Muscle of back (tissue), 13 donors: ENCODE measurements at places on chromosomes 4 and X. TPM values are rescaled to one million over a fixed set of nuclear protein-coding genes. Genes with fewer than 3 reads are reported as not detected.
A peak's percentile ranks its signal among the peaks of the same experiment; 100 is the strongest.

Gene SLITRK4
- 5.5 TPM for polyA plus RNA-seq

DNA sequence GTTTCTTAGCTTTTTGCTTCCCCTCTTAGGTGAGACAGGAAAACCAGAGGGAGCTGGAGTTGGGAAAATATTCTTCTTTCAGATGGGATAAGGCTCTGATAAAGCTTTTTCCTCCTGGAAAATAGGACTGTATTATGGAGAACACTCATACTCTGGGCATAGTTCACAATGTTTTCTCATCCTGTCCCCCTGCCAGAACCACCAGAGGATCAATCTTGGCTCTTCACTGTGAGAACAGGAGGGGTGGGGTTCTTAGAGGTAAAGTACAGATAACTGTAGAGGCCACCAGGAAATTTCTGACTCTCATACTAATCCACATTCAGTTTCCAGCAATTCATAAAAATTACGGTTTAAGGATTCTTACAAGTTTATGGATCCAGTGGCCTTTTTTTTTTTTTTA lies 661.8 kb upstream of the MAGEB2 start:
- DNase-seq: no peak

Gene PGK1
- 298 TPM for polyA plus RNA-seq

GRCh38 chr4:184596044-184596616 lies 53.1 kb downstream of the CASP3 start:
- DNase-seq: no peak

- peak; percentile 84 for DNase-seq
Measured at GRCh38 chrX:101658661-101659491, 774 bp downstream of the ARMCX2 start.

GRCh38 chr4:139641218-139641617 lies 24.4 kb upstream of the MGST2 start:
- DNase-seq: no peak

DNA sequence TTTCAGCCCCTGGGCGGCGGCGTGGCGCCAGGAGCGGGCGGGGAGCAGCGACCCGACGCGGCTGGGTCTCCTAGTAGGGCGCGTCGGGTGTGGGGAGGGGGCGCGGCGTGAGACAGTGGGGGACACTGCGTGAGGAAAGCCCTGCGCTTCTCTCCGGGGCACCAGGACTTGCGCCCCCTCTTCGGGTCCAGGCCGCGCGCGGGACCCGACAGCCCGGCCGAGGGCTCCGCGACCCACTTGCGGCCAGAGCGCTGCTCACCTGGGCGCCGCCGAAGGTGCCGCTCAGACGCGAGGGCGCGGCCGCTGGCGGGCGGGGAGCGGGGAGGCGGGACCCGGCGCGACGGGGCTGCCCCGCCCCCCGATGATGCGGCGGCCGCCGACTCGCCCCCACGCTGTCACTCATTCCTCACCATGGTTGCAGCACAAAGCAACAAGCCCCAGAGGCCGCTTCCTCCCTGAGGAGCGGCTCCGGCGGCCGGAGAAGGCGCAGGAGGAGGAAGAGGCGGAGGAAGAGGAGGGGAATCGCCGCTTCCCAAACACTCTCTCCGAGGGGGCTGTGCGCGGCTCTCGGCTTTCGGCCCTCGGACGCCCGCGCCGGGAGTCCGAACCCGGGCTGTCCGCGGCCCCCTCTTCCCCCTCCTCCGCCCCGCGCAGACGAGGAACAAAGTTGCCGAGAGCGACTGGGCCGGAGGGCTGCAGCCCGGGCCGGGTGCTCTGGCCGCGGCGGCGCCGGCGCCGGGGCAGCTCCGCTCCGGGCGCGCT lies at the start of gene RAPGEF2:
TSS of gene RAPGEF2 (plus strand) at position 458 of the 762 bp plus-strand sequence. CDS start 1,084 bp downstream, outside the sequence.
- DNase-seq: peak; percentile 97

Gene KCND1
- polyA plus RNA-seq: 0.87 TPM

DNA sequence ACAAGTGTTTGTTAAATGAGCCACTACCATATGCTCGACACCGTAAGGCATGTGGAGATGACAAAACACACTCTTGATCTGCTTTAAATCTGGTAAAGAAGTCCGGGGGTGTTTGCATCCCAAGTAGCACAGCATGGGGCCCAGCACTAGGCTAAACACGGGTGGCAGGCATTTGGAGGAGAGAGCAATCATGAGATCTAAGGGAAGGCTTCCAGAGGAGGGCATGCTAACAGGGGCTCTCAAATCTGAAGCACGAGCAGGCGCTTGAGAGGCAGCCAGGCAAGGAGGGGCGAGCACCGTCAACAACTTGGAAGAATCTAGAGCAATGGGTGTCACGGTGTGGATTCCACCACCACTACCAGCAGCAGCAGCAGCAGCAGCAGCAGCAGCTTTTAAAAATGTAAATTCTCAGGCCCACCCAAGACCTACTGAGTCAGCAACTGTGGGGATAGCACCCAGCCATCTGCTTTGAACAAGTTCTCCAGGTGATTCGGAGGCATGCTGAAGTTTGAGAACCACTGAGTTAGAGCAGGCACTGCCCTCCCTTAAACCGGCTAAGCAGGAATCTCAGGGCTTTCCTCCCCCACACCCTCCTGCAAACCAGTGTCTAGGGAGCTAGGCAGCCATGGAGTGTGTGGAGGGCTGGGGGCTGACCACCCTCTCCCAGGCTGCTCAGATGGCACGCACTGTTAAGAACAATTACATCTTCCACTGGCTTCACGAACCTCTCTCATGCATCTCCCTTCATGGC lies 70.2 kb upstream of the MAP3K15 start:
- DNase-seq: no peak

Gene PDLIM3
- polyA plus RNA-seq: 636 TPM

- no peak for DNase-seq
Measured at GRCh38 chrX:113868177-113868576, 715.7 kb upstream of the HTR2C start.

Gene SPANXD
- polyA plus RNA-seq: not detected

DNA sequence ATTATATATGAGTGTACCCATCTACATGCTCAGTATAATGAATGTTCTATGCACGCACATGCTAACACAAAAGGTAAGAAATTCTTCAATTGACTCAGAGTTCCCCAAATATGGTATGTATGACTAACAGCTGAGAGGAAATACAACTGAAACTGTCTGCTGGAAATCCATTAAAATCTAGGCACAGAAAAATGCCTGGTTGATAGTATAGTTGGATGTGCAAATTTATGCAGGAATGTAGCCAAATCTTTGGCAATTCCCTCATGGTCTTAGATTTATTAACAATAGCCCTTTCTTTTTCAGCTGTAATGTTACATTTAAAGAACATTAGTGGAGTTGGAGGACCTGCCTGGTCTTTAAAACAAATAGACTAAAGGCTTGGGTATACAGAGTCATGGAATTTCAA lies 5.5 kb downstream of the CAMK2D start:
- DNase-seq: peak; percentile 51

Gene CPLX1
- polyA plus RNA-seq: 0.27 TPM

- DNase-seq: no peak
Measured at GRCh38 chr4:125235971-125236370, 78.8 kb upstream of the FAT4 start.

Gene PNCK
- 7.8 TPM for polyA plus RNA-seq

GRCh38 chr4:1403177-1403583 lies 3.1 kb downstream of the NKX1-1 start:
- no peak for DNase-seq

Gene ERAS
- not detected for polyA plus RNA-seq

Gene IL15
- 7.1 TPM for polyA plus RNA-seq

Gene ZFP92
- 0.74 TPM for polyA plus RNA-seq

DNA sequence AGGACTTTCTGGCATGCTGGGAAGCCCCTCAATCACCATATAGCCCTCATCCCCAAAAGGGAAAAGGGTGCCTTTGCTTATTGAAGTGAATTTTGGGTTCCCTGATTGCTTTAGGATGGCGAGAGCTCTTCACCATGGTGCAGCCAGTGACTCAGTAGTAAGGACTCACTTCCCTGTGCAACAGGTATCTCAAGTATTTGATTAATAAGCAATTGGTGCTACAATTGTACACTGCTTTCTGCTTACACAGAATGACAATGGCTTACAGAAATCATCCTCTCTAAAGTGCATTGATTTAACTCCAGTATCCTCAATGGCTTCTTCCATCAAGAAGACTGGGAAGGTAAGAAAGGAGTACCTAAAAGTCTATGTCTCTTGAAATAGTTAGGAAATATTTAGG lies 143.7 kb upstream of the SMIM10 start:
- no peak for DNase-seq

Gene IL21
- polyA plus RNA-seq: not detected

Gene OCIAD2
- 27.5 TPM for polyA plus RNA-seq

Gene WDR44
- polyA plus RNA-seq: 80.6 TPM

DNA sequence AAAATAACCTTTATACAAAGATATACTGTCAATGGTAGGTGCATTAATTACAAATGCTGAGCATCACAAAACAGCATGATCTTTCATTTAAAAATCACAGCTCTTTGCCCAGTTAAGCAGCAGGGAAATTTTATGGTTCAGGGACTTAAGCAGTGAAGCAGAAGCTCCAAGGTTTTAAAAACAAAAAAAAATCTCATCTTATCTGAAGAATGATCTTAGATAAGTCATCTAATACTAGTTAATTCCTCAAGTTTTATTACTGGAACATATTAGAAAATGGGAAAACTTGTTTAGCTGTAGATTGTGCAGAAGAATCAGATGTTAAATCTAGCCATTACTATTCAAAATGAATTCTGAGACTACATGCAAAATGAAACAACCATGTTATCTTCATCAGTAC lies 289.9 kb downstream of the GASK1B start:
- no peak for DNase-seq

- no peak for DNase-seq
Measured at GRCh38 chrX:114599305-114599704, 15.4 kb downstream of the HTR2C start.

DNA sequence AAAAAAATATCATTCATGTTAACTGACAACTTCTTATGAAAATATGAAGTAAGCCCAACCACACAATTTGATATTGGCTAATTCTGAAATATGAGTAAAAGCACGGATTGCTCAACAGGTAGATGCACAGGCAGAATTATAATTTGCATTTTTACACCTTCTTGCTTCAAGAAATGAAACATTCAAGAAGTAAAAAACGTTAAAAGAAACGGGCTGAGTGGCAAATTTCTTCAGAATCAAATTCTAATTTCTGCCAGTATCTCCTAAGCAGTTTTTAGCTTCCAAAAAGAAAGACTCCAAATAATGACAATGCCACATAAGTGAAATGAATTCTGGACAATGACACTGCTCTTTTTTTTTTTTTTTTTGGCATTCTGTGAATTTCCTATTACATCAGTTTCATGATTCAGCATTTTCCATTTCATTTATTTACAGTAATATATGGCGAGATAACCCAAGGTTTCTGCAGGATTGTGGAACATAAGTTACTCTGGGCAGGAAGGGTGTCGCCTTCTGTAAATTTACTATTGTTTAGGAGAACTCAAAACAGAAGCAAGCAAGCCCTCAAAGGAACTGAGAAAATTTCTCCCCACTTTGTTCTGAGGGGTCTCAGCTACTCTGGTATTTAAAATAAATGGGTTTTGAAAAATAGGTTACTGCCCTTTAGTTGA lies 1.4 kb downstream of the SEL1L3 start:
- peak; percentile 60 for DNase-seq

GRCh38 chr4:89640620-89641366 lies 196.2 kb downstream of the SNCA start:
- DNase-seq: peak; percentile 15

Gene DDIT4L
- 11.1 TPM for polyA plus RNA-seq

GRCh38 chr4:117311989-117312388 lies 226.6 kb upstream of the TRAM1L1 start:
- no peak for DNase-seq

DNA sequence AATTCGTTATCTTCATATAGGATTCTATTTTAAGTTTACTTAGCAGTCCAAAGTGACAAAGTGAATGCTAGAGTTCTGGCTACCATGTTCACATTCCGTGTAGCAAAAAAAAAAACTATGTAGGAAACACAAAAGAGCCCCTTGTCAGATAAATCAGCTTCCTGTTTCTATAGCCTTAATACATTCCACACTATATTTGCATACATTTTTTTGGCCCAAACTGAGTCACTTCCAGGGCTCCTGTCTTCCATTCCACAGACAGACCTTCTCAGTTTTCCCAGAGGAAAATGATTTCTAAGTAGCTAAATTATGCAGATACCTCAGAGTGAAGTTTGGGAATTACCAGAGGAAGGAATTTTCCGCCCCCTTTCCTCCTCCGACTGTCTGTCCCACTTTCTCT lies 841.9 kb upstream of the HS3ST1 start:
- DNase-seq: no peak

Gene PCDH18
- polyA plus RNA-seq: 64.2 TPM

DNA sequence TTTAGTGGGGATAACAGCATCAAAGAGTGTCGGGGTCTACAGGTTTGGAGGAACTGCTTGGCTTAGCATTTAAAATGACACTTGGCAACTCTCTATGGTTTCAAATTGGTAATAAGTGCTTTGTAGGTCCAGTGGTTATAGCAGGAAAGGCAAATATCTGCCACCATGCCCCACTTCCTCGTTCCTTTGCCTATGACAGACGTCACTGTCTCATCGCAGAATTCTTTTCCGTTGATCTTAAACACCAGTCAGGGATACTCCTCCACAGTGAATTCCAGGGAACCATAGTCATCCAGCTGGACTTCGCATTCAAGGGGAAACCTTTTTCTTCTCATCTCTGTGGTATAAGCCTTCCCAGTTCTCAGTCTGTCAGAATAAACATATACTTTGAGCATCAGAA lies 319.1 kb downstream of the GPAT3 start:
- DNase-seq: peak; percentile 89

DNA sequence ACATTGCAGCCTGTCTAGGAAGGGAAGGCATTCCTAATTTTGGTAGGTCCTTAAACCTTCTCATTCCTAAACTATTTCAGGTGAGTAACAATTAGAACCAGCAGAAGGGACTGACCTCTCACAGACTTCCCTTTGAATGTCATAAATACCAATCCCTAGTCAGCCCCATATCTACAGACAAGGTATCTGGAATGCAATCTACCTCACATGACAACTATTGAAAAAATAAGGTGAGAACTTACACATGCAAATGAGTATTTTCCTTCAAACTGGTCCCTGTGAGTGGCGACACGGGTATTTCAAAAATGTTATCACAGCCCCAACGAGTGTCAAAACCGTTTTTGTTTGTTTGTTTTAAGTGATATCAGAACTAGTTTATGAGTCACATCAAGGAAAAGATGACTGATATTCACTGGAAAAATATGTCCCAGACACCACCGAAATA lies 102.4 kb upstream of the VCX2 start:
- no peak for DNase-seq

DNA sequence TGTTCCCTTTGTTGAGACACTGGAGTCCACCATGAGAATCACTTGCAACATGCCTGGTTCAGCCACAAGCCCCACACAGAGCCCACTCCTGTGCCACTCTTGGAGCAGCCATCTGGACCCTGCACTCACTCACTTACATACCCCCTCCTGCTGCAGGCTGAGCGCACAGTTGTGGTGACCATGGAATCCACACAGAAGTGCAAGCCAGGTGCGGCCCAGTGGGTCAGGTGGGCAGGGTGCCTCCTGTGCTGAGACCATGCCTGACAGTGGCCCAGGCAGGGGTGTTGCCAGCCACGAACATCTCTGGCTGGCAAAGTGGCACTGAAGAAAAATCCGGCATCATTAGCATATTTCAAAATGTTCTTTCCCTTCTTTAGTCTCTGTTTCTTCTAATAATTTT lies 17.4 kb upstream of the CXorf51A start:
- DNase-seq: no peak

Gene GLOD5
- polyA plus RNA-seq: not detected
